Non-pigmented ciliary epithelial cell (primary cell): ENCODE measurements at places on chromosomes 1 and 21.
A peak's percentile ranks its signal among the peaks of the same experiment; 100 is the strongest.

DNA sequence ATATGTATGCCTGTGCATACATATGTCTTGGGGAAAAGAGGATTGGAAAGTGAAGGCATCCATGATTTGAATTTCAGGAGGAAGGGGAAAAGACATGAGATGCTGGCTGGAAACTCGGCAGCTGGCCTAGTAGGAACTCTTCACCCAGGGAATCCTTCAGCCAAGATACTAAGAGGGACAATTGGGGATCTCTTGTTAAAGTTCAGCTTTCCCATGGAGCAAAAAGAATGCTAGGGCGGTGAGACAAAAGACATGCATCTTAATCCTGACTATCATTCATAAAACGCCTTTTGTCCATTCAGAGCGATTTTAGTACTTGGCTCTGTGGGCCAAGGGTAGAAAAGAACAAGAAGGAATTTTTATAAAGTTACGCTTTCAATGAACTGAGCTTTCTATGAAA is 20.5 kb downstream of the PDPN start:
- no peak for DNase-seq

DNA sequence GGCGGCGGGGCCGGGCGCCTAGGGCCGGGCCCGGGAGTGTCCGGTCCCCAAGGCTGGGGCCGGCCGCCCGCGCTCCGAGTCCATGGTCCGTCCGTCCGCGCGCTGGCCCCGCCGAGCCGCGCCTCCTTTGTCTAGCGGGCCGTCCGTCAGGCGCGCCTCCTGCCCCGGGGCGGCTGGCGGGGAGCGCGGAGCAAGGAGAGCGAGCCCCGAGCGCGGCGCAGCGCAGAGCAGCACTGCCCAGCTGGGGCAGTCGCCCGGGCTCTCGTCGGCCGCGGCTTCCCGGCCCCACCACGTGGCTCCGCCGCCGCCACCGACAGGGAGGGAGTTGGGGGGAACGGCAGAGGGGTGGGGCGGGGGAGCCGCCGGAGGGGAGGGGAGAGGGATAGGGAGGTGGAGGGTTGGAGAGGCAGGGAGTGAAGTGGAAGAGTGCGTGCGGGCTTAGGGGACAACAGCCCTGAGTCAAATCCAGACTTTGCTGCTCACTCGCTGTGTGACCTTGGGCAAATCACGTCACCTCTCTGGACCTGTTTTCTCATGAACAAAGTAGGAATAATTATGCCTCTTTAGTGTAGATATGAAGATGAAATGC is at the start of gene NKAIN1:
NKAIN1 (minus strand) TSS at position 235 of the 589 bp plus-strand sequence. CDS start 340 bp downstream, outside the sequence.
- no peak for DNase-seq

DNA sequence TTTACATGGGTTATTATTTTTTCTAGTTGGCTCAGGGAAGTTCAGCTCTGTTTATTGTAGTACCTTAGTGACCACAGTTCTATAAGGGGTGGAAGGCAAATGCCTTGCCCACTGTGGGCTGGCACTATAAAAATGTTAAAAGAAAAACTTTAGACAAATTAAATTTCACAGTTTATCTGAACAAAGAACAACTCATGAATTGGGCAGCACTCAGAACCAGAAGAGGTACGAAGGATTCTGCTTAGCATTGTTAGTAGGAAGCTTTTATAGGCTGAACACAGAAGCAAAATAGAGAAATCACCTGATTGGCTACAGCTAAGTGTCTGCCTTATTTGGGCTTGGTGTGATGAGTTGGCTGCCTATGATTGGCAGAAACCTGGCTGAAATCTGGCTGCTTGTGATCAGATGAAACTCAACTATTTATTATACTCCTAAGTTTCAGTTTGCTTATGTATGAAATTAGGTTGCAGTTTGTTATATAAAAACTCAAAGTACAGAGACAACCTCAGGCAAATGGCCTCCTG is 35.8 kb upstream of the SLC35D1 start:
- DNase-seq, result no peak

- DNase-seq, result no peak
Measured at GRCh38 chr1:13952985-13953384, 253.0 kb downstream of the PRDM2 start.

DNA sequence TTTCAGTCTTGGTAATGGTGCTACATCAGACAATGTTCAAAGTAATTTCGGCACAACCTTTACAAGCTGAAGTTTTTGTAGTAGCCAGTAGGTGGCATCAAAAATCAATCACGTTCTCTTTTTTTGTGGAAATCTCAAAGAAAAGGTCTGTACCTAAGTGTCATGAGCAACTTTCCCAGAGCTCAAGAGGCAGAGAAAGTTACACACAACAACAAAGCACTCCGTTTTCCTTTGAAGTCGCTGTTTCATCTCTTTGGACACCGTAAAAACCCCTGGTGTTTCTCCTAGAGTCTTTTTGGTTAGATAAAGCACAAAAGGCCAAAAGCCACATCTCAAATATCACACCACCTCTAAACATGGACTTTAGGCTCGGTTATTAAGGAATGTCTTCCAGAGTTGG is 131.6 kb downstream of the LHX8 start:
- no peak for DNase-seq

GRCh38 chr1:55287723-55288122 is 72.6 kb upstream of the USP24 start:
- DNase-seq, result no peak

- DNase-seq, result no peak
Measured at GRCh38 chr1:229364207-229365065, 21.6 kb upstream of the CCSAP start.

- DNase-seq, result no peak
Measured at GRCh38 chr1:3207217-3207848, 138.3 kb downstream of the PRDM16 start.

- peak; percentile 13 for DNase-seq
Measured at GRCh38 chr21:27831816-27832569, 865.1 kb upstream of the ADAMTS5 start.

- DNase-seq, result no peak
Measured at GRCh38 chr1:235906436-235906835, 39.7 kb upstream of the LYST start.

GRCh38 chr21:45136927-45137611 is 62.7 kb downstream of the ADARB1 start:
- peak; percentile 60 for DNase-seq

GRCh38 chr1:245933431-245934045 is 573.5 kb downstream of the SMYD3 start:
- no peak for DNase-seq

GRCh38 chr1:109947582-109948284 is 36.8 kb upstream of the AHCYL1 start:
- no peak for DNase-seq

DNA sequence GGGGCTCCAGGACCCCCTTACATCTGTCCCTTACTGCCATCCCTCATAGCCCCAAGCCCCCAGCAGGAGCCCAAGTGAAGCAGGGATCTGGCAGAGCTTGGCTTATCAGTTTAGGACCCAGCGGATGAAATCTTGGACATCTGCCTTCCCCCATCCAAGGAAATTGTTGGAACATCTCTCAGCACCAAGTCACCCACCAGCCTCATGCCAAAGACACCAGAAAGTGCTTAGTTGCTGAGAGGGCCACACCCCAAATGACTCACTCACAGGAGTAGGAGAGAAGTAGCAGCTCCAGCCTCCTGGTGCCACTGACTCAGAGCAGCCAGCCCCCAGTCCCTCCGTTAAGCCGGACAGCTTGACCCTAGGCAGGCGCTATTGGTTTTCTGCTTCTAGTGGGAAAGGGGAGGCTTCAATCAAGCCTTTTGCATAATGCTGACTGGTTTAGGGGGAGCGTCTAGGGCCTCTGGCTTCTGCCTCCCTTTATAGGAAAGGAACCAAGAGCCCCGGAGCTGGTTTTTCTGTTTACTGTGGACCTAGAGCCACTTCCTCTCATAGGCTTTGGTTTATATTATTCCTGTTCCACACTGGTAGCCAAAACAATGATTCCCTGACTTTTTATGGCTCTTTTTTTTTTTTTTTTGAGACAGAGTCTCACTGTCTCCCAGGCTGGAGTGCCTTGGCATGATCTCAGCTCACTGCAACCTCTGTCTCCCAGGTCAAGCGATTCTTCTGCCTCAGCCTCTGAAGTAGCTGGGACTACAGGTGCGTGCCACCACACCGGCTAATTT is 114.2 kb upstream of the IPO9 start:
- peak; percentile 99 for DNase-seq

GRCh38 chr1:208757846-208758245 is 513.7 kb upstream of the PLXNA2 start:
- no peak for DNase-seq

DNA sequence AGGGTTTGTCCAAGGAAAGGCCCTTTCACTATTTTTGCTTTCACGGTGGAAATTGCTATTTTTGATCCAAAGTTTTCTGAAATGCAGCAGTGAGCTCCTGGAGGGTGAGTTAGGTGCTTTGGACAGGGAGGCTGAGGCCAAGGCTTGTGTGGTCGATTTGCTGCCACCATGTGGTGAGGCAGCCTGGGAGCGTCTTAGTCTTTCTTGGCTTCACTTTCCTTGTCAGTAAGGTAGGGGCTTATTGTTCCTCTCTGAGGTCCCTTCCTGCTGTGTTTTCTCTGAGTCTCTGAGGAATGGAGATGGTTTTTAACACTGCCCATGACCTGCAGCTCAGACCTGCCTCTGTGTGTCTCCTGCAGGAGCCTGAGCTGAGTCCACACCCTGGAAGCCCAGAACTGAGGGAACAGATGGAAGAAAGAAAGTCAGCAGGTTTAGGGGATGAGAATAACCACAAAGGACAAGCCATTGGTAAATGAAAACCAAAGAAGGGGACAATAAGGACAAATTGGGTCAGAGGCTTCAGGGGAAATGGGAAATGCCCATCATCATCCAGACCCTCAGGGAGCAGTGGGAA is 20.1 kb upstream of the S100A10 start:
- DNase-seq, result no peak

DNA sequence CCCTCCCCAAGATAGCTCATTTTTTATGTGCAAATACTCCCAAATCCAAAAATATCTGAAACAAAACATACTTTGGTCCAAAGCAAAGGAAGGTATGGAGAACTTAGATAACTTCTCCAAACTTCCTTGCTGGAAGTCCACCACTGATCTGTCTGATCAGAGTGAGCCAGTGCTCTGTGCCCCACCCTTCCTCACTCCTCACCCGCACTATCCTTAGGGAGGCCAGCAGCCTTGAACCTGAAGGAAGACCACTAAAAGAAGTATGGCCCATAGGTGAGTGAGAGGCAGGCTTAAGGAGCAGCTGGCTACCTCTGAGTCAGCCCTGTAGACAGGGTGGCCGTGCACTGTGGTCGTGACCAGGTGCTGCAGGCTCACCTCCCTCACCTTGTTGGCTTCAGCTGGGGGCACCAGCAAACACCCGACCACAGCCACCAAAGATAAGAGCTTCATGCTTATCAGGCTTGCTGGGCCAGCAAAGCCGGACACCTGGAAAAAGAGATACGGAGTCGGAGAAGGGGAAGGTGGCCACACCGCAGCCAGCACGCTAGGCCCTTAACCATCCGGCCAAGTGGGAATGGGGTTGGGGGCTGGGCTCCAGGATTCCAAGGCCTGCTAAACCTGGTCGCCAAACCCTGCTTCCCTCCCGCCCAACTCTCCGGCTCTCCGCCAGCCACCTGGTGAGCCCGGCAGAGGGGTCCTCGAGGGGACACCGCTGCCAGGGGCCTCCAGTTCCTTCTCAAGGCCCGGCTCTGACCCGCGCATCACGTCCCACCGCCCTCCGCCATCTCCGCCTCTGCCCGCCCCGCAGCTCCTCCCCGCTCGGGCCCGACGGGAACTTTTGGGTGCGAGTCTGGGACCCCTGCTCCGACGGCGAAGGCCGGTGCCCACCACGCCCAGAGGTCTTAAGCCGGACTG is 543 bp downstream of the TMEM9 start:
- no peak for DNase-seq

GRCh38 chr1:28028873-28029654 is 59.3 kb downstream of the EYA3 start:
- DNase-seq, result no peak

- no peak for DNase-seq
Measured at GRCh38 chr1:116321766-116322175, 51.3 kb upstream of the ATP1A1 start.

DNA sequence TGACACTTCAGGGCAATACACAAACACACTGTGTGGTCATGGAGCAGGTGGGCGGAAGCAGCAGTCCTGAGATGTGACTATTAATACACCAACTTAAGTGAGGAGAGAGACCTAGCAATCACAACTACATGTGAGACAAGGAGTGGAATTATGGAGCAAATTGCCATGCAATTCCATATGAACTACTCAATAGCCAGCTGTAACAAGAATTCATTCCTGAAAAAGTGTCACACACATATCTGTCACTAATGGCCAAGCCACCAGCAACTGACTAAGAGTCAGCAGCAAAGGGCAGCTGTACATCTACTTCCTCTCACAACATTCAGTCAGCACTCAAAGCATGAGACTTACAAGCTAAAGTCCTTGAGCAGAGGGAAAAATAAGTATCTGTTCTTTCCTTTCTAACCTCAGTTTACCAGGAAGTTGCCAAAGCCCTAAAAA is 46.2 kb downstream of the GPR3 start:
- no peak for DNase-seq

DNA sequence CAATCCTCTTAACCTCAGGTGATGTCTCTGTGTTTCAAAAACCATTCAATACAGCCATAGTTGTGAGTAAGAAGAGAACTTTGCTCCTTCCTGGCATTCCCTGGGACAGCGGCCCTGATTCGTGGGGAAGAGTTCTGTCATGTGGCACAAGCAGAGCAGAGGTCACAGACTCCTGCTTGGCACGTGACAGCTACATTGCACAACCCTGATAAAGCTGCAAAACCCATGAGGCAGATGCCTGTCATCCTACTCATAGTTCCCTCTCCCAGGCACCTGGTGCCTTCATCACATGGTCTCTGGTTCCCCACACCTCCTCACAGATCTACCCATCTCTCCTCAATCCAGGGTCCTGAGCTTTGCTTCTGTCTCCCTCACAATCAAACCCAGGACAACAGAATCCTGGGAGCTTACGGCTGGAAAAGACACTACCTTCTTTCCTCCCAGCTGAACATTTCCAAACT is 70.8 kb downstream of the PLPP3 start:
- DNase-seq, result no peak

DNA sequence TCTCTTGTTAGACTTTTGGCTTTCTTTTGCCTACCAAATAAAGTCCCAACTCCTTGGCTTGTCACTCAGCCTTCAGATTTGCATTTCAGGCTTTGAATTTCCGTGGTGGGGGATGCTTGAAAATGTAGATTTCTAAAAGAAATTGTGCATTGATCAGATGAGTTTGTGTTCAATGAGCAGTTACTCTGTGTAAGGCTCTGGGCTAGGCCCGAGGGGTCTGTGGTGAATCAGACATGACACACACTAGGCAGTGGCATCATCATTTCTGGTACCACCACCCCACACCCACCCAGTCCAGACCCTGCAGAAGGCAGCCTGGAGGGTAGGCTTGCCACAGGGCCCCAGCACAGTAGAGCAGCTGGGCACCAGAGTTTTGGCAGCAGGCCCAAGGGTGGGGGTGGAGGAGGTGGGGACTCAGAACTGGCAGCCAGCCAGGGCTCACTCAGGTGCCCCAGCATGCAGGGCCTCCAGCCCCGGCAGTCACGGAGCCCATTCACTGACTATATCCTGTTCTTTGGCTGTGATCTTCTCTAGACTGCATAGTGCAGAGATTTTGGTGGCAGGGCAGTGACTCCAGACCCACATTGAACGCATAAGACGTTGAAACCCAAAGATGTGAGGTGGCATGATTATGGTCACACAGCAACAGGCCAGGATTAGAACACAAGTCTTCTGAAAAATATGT is 97.2 kb upstream of the ARTN start:
- no peak for DNase-seq
